Brain (organoid and tissue), 16 donors: ENCODE measurements at places on chromosomes 6 and 20.

GRCh38 chr6:159594106-159594749 is 98.8 kb downstream of the SOD2 start:
- DNase-seq: no peak

DNA sequence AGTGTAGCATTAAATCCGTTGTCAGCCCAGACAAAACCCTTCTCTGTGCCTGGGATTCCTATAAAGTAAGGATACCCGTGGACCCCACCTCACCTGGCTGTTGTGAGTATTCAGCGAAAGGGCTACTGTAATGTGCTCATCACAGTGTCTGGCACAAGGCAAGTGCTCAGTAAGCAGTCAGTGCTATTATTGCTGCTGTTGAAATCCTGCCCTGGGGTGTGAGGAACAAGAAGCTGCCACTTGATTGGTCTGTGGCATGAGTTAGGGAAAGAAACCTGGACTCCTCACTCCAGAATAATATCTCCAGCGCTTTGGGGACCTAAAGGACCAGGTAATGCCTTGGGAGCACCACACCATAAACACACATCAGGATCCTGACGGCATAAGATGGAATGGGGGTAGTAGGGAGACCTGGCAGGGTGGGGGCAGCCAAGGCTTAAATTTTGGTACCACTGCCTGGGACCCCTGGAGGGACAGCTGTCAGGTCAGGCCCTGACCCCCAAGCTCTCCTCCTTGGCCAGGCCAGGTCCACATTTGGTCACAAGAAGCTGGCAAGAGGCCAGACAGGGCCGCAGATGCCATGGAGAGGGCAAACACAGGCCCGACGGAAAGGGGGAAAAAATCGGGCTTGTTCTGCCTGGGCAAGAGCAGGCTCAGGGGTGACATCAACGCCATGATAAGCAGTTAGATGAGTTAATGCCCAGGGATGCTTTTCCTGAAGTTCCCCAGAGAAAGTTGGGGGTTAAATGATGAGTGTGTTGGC is 66.5 kb downstream of the MRPL14 start:
- no peak for DNase-seq

DNA sequence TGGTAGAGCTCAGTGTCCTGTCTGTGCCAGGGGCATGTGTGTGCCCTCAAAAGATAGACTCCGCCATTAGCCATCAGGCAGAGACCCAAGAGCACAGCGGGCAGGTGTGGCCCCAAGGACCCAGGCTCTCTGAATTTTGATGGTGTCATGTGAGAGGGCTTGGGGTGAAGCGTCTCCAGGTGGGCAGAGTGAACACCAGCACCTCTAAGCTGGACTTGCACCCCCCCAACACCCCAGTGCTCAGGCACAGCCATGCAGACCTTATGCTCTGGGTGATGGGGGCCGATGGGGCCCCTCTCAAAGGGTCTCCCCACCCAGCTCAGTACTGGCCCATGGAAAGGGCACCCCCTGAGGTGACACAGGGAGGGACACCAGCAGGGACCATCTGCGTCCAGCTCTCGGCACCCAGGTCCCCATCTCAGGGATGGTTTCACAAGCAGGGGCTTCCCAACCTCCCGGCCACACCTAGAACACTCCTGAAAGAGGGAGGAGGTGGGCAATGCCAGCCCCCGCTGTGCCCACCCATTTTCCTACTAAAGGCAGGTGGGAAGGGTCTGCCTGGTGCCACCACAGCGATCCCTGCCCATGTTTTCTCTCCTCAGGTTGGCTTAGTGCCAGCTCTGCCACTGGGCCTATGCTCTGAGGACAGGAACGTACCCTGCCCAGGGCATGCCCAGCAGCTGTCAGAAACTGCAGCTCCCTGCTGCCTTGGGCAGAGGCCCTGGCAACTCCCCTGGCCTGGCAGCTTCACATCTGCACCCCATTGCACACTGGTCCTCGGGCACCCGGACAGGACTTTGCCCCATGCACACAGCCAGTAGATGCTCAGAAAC is 3.5 kb downstream of the CST7 start:
- DNase-seq: no peak

- peak; percentile 9 for DNase-seq
These were observed 45.7 kb downstream of the ILRUN start for GRCh38 chr6:34650823-34651222.

DNA sequence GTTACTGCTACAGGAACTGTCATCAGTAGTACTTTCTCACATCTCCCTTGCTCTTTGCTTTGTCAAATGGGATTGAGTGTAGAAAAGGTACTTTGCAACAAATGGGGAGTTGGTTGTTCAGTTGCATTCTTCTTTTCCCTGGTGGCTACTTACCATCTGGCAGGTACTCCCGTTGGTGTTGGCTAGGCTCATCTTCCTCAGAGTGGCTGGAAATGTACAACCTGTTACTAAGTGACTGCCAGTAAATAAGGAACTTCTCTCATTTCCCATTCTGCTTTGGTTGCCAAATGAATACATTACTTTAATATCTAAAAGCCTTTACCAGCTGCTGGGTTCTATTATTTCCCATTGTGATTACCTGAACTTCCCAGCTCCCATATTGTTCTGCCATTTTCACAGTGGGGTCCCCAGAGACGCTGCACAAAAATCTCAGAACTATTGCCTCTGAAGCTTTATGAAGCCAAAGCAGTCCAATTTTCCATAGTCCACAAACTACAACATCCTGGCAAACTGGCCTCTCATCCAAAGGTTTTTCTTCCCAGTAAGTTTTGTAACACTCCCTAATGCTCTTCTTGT is 229.7 kb upstream of the HTR1E start:
- no peak for DNase-seq
